Chondrocyte (in vitro differentiated cells): ENCODE measurements at places on chromosomes 4 and X.

- DNase-seq: no peak
These were observed 50.7 kb upstream of the PRSS48 start for GRCh38 chr4:151226004-151226932.

DNA sequence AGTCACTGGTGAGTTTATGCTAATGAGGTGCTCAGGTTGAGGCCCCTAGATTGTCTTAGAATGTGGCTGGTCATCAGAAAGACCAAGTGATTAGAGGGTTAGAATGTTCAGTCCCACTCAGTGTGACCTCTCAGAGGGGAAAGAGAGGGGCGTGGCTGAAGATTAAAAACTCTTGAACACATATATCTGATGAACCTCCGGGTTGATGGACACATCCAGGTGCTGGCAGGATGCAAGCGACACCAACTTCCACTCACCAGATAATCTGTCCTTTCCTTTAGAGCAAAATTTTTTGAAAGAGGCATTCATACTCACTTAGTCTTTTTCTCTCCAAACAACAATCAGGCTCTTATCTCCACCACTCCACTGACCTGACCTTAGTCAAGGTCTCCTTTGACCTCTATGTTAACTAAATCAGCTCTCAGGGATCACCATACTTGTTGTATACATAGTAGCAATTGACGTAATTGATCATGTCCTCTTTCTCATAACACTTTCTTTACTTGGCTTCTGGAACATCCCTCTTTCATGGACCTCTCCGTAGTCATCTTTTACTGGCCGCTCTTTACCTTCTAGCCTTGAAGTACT, 14.2 kb downstream of the FAM47E start:
- no peak for DNase-seq

DNA sequence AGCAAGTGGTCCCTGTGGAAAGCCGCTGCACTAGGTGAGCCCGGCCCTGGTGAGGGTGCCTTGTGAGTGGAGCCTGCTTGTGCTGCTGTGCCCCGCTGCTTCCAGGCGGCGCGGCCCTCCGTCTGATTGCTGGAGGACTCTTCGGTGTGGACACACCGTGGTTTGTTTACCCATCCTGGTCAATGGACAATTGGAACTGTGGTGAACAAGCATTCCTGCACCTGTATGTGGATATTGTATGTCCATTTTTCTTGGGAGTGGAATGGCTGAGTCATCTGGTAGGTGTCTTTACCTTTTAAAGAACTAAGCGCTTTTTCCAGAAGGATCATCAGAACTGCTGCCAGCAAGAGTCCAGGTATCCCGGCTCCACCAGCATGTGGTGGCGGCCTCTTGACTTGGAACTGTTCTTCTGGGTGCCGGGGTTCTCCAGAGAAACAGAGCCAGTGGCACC, 15.6 kb downstream of the MAEA start:
- peak; percentile 84 for DNase-seq

DNA sequence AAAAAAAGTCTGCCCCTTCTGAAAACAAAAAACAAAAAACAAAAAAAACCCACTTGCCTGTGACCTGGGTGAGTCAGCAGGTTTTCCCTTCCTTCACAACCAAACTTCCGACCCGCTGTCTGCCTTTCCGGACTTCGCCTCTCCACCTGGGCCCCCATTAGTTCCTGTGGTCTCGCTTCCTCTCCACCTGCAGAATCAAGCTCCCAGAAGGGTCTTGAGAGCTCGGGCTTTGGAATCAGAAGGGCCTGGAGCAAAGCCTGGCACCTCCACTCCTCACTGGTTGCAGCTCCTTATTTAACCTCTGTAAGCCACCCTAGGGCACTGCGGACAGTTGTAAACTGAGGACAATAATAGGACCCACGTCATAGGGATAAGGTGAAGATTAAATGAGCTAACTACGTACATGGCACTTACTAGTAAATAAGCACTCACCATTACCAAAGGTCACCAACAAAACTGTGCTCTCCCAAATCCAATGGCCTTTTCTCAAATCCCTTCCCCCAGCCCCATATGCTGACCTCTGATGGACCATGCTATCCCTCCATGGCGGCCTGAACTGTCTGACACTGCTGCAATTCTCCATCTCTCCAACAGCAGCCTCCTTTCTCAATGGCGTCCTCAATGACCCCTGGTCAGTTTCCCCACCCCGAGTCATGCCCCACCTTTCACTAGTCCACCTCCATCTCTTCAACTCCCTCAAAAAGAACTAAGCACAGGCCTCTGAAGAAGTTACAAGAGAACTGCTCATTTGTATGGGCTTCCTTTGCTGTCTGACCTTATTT, 64.2 kb downstream of the IRF2 start:
- DNase-seq: no peak

DNA sequence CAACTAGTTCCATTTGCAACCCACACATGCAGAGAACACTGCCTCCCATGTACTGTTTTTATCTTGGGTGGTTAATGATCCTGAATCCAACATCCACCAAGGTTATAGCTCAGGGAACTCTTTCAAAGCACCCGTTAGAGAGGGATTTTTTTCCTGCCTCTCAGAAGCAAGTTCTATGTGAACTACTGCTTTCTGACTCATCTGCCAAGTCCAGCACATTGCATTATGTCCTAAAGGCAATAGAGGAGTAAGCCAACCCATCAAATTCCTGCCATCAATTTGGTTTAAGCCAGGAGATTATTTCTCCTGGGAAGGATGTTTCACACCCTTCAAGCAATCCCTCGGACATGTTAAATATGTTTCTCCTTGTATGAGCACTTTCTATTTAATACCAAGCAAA, 334.5 kb downstream of the GASK1B start:
- DNase-seq: no peak

DNA sequence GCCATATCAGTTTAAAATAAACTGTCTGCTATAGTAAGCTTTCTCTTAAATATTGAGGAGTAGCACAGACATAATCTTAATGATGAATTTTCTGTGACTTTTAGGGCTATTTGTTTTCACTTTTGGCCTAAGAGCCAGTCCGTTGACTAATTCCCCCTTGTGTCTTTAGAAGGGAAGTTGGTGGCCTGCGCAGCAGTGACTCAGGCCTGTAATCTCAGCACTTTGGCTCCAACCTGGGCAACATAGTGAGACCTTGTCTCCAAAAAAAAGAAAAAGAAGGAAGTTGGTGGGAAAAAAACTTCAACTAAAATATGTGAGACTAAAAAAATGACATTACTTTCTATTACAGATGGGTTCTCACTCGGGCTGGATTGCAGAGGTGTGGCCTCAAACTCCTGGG, 3.4 kb downstream of the NCAPG start:
- DNase-seq: no peak

GRCh38 chr4:86556791-86557415, 37.2 kb upstream of the PTPN13 start:
- DNase-seq: no peak

GRCh38 chr4:77697860-77698590, 92.4 kb downstream of the CXCL13 start:
- DNase-seq: no peak

- no peak for DNase-seq
These were observed 313.8 kb upstream of the TEX13C start for GRCh38 chrX:125005863-125006262.

DNA sequence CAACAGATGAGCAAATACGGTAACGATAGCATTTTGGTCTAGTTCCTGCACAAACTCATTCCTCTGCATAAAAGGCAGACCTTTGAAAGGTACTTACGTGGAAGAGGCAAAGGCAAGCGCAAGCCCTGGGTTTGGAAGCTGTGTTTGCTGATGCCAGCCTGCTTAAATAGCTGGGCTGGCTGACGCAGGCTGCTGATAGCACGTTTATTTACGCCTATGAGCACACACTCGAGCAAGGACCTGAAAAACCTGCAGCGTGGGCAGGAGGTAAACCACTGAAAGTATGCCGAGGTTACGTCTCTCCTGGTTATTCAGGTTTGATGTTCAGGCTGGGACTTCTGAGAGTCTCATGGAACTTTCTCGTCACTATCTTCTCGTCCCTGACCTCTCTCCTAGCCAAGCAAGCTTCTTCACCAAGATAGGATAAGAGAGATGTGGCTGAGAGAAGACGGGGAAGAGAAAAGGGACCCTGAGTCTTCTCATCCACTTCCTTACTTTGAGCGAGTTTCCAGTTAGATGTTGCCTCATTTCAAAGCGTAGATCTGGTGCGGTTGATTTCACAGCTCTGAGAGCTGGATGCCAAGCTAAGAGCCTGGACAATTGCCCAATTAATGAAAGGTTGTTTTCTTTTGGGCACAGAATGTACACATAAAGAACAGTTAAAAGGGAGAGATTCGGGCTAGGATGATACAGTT, at the start of gene HOPX:
HOPX (minus strand) TSS at position 139 of the 695 bp plus-strand sequence. CDS start 23,480 bp downstream, outside the sequence.
- DNase-seq: no peak

DNA sequence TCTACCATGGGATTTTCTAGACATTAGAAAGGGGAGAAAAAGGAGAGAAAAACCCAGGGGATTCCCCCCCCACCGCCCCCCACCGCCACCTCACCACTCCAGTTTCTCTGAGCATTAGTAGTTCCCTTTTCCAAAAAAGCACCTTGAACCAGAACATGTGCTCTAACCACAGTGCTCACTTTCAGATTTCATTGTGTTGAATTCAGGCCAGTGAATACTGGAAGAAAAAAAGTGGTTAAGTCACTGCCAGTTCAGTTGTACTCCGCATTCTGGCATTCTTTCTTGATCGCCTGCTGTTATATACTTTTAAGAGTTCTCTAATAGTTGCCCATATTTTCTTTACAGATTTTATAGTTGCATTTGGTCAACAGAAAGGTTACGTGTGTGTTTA, 40.9 kb downstream of the JADE3 start:
- DNase-seq: no peak

DNA sequence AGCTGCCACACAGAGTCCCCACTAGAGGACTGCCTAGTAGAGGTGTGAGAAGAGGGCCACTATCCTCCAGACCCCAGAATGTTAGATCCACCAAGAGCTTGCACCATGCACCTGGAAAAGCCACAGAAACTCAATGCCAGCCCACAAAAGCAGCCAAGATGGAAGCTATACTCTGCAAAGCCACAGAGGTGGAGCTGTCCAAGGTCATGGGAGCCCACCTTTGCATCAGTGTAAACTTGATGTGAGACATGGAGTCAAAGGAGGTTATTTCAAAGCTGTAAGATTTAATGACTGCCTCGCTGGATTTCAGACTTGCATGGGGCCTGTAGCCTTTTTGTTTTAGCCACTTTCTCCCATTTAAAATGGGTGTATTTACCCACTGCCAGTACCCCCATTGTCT, 1030.1 kb upstream of the GRIA3 start:
- no peak for DNase-seq

GRCh38 chrX:141960578-141960977, 56.9 kb downstream of the MAGEC1 start:
- no peak for DNase-seq

DNA sequence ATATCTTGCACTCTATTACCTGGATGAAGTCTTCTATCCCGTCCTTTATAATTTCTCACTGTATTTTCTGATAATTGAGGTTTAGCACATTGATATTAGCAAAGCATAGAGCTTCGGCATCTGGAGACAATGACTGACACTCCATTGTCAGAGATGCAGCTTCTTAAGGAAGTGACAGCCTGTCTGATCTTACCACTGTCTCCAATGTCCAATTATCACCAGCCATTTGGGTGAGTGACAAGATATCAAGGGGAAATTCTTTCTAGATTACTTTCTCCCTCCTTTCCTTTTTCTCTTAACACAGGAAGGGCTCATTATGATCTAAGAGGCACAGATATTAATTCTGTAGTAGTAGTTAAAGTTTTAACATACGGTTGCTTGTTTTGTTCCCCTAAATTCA, 86.4 kb downstream of the LDB2 start:
- no peak for DNase-seq

DNA sequence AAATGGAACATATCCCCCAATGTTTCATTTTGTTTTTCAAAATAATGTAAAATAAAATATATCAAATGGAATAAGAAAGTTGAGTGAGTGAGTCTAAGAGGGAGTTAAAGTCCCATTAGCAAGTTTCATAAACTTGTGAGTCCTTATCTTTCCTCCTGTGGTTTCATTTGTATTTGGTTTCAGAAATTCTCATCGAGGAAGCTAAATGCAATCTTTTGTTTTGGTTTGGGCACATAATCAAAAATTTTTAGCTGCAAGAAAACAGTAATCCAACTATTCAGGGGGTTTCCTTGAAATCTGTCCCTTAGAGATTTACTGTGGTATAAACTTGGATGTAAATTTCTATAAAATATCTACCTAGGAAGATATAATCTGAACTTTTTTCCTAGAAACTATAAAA, 124.2 kb downstream of the CAMK2D start:
- no peak for DNase-seq

DNA sequence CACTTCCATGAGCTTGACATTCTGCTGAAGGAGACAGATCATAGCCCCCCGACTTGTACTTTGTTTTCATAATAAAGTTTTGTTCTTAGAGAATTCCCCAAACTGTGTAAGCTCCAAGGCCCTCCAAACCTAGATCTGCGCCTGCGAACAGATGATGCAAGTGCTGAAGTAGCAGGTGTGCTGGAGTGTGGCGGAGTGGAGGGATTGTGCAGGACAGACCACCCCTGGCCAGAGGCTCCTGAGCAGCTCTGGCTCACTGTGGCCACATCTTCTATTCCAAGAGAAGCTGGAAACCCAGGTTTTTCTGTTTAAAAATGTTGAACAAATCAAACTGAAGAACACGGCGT, 46.4 kb downstream of the TBC1D14 start:
- DNase-seq: no peak

GRCh38 chr4:61772126-61772525, 572.0 kb downstream of the ADGRL3 start:
- no peak for DNase-seq

- DNase-seq: no peak
These were observed 470.2 kb downstream of the SPRY1 start for GRCh38 chr4:123866796-123867195.

GRCh38 chrX:65610040-65610439, 57.4 kb upstream of the MSN start:
- DNase-seq: no peak

DNA sequence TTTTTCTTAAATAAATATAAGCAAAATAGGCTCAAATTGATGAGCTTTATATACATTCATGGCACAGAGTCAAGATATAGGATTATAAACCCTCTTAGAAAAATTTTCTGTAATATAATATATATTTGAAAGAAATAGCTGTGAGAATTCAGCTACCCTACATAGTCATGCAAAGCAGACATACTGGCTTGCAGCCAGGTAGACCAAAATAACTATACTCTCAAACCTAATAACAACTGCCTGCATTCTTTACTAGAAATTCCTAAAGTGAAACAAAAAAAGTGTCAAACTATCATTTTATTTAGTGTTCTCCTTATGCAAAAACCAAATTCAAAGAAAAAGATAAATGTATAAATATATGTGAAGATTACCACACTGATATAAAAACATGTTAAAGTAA, 1390.2 kb downstream of the C4orf33 start:
- no peak for DNase-seq

GRCh38 chr4:86853209-86853608, 4.0 kb upstream of the SLC10A6 start:
- no peak for DNase-seq

DNA sequence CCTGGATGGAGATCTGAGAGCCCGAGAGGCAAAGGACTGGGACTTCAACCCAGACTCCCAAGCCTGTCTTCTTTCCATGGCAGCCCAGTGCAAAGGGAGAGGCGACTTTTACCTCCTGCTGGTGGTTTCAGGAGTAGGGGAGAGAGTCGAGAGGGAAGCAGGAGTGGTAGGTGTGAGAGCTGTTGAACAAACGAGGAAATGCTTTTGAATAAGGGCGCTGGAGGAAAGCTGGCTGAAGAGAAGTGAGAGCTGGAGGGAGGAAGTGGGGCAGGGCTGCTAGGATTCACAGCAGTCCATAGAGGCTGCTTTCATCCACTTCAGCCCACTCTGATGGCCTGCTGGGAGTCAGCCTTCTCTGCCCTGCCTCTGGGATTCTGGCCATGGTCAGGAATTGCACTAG, 81.8 kb upstream of the EFNB1 start:
- DNase-seq: no peak
